ENCODE measurements at places on chromosomes 4 and X.

DNA sequence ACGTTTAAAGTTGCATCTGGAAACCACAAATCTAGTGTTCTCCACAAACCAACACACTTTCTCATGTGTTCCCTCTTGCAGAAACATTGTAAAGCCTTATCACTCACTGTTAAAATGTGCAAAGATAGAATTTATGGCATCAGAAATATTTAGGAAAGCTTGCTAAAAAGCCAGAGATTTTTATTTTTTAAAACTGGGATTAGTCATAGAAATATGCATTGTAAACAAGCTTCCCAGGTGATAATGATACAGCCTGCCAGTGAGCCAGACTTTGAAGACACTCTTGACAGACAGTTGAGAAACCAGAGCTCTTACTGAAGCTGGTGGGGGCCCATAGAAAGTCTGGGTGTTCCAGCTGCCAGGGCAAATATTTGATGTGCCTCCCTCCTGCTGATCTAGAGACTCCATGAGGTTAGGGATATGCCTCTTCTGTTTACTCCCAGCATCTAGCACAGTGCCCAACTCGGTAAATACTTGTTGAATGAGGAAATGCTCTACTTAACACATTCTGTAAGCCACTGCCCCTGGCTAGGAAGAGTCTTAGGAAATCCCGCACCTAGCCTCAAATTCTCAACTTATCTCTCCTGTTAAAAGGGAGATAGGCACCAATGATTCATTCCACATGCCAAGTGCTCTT, 179.0 kb upstream of the RASGEF1B start:
- no peak for DNase-seq

- no peak for DNase-seq
Measured at GRCh38 chr4:176631611-176632010, 161.1 kb downstream of the VEGFC start.

GRCh38 chrX:71301195-71301924, at the start of gene ITGB1BP2:
TSS of gene ITGB1BP2 (plus strand) at chrX:71301750. CDS start at chrX:71301807, 57 bp downstream.
- DNase-seq: no peak

DNA sequence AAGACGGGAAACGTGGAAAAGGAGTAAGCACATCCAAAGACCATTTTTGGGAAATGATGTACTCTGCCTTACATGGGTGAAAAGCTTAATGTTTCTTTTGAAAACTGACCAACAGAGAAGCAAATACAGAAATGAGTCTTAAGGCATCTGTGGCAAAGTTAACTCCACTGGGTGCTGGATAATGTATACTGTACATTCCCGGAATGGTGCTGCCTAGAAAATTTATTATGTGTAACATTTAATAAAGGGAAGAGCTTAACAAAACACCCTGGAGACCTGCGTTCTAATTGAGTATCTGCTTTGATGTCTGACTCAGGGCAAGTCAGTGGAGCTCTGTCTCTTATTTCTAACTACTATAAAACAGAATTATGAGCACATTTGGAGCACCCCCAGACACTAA, 230.2 kb downstream of the MID1 start:
- no peak for DNase-seq

GRCh38 chr4:81622028-81622427, 150.3 kb upstream of the RASGEF1B start:
- no peak for DNase-seq

DNA sequence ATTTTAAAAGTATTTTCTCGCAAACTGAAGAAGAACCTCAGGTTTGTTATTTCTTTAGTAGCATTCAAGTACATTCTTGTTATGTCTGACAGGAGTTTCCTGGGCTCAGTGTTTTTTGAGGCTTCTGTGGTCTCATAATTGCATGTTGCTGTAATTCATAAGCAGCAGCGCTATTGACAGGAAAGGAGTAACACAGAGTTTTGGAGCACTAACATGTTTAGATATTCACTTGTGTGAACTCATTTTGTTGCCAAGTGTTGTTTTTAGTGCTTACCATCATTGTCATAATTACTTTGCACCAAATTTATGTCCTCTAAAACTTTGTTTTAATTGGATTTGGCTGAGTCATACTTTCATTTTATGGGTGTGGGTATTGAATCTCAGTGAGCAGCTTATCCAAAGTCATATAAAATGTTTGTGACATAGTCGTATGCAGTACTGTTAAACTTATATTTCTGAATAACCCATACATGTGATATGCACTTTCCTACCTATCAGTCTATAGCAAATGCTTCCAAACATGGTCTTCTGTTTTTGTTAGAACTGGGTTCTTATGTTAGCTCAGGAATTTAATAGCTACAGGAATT, 358.7 kb upstream of the CTSO start:
- DNase-seq: no peak

DNA sequence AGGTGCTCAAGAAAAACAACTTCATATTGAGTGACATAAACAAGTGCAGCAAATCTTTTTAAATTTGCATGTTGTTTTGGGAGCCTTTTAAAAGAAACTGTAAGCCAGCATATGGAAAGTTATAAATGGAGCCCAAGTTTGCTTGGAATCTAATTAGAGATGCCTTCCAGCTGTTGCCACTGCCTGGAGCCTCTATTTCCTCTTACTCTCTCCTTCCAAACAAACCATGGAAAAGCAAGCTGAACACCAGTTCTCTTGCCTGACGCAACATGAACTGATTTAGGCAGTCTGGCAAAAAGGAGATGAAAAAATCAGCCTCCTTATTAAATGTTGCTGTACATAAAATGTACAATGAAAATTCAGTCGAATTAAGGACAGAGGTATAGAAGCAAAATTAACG, 21.5 kb downstream of the ARSJ start:
- DNase-seq: no peak

DNA sequence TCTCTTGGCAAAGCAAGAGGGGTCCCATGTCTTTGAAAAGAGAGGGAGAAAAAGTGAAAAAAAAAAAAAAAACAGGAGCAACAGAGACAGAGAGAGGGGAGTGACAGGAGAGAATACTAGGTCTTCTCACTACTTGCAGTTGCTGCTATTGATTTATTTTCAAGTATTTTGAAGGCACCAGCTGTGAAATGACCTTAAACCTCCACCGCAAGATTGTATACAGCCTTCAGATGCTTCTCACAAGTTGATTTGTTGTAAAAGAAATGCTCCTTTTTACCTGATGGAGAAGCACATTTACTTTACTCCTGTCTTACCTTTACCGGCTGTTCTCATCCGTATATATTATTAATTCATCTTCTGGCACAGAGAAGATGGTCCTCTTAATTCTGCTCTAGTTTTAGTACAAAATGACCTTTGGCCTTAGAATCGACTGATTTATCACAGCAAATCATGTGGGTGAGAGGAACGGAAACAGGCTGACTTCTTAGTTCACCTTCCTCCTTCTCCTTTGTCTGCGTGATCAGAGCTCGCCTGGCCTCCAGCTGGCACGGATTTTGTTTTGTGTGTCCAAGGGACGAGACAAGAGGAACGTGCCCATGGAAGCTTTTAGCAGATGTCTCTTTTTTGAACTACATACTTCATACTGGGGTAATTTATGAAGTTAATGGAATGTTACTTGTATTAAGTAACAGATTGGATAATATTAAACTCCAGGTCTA, 82.4 kb upstream of the PACRGL start:
- no peak for DNase-seq

- no peak for DNase-seq
Measured at GRCh38 chr4:168440442-168441264, 39.6 kb downstream of the DDX60L start.

DNA sequence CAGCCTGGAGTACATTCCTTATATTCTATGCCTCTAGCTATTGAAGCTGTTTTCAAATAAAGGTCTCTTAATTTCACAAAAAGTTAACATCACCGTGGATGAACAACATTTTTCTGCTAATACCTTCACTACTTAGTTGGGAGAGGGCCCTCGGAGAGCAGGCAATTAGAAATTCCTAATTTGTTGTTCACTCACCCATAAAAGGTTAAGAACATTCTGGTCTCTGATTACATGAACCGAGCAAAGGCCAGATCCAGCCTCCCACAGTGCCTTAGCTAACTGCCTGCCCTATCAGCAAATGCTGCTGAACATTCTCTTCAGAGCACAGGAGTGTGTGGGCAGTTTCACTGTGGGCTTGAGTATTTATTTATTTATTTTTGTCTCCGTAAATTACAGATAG, 36.0 kb upstream of the TTC29 start:
- DNase-seq: no peak

Measured in activated T-helper 1 cell treated with anti-CD3 and anti-CD28 coated beads, Interleukin-2, amount 50 U/mL, for 16 hours (primary cell).